ENCODE measurements at places on chromosomes 12 and 14. TPM values are rescaled to one million over a fixed set of nuclear protein-coding genes. Genes with fewer than 3 reads are reported as not detected.

- H3K4me3 ChIP-seq: no peak overlapping the region
- no peaks in the 10 kb centered on the region for H3K36me3 ChIP-seq
- no peak overlapping the region for H3K27ac ChIP-seq
- peaks cover 2% of the 10 kb centered on the region for H3K27me3 ChIP-seq
- no peak for DNase-seq
Observed at GRCh38 chr14:96065661-96066459, 26.7 kb downstream of the C14orf132 start.

GRCh38 chr12:46963977-46964971 is 115.1 kb upstream of the PCED1B start:
- H3K4me1 ChIP-seq: no peaks in the 10 kb centered on the region
- H3K36me3 ChIP-seq: no peaks in the 10 kb centered on the region
- H3K27ac ChIP-seq: no peak overlapping the region
- H3K4me3 ChIP-seq: no peak overlapping the region

The PLEKHA5 gene
- 4.9 TPM for total RNA-seq

The RPGRIP1 gene
- total RNA-seq: not detected

All from T-cell (primary cell).